NCI-H460 (cell line): ENCODE measurements at places on chromosomes 12 and 14. TPM values are rescaled to one million over a fixed set of nuclear protein-coding genes. Genes with fewer than 3 reads are reported as not detected.

GRCh38 chr12:93616584-93617101, 44.2 kb downstream of the SOCS2 start:
- no peak for DNase-seq

DNA sequence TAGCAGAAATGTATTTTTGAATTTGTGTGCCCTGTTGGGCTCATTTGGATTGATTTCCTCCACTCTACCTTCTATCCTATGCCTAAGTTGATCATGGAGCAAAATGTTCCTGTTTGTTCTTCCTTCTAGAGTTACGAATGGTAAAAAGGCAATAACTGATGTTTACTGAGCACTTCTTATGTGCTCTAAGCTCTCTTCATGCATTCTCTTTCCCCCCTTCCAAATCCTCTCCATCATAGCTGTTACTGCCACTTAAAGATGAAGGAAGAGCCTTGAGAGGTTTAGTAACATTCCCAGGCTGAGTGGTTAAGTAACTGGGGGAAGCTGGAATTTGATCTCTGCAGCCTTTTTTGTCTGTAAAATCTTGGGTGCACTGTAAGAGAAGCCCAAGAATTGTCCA, 60.1 kb downstream of the CHST11 start:
- DNase-seq = no peak

Gene SIX1
- total RNA-seq = 8.4 and 9.6 TPM in 2 replicates

Gene PRH1
- total RNA-seq = 4.0 and 5.0 TPM in 2 replicates

- no peak for DNase-seq
Measured at GRCh38 chr12:110661337-110661972, 27.5 kb downstream of the HVCN1 start.

Gene DBX2
- total RNA-seq = not detected in 2 replicates

DNA sequence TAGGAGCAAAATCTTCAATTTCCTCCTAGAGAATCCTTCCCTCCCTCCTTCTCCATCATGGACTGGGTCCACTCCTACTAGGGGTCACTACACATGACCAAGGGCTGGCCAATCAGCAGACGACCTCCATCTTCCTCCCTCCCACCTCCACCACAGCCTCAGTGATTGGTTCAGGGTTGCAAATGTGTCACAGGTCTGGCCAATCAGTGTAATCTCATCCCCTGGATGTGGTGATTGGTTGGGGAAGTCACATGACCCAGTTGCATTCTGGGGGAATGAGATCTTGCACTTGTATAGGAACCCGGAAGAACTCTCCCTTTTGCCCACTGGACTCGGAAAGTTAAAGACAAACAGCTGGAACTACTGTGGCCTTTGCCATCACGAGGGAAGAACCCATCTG, 169.2 kb downstream of the PIWIL1 start:
- no peak for DNase-seq

Gene PLCZ1
- not detected in 2 replicates for total RNA-seq

- DNase-seq = no peak
Measured at GRCh38 chr12:25323581-25323982, 72.9 kb upstream of the KRAS start.

DNA sequence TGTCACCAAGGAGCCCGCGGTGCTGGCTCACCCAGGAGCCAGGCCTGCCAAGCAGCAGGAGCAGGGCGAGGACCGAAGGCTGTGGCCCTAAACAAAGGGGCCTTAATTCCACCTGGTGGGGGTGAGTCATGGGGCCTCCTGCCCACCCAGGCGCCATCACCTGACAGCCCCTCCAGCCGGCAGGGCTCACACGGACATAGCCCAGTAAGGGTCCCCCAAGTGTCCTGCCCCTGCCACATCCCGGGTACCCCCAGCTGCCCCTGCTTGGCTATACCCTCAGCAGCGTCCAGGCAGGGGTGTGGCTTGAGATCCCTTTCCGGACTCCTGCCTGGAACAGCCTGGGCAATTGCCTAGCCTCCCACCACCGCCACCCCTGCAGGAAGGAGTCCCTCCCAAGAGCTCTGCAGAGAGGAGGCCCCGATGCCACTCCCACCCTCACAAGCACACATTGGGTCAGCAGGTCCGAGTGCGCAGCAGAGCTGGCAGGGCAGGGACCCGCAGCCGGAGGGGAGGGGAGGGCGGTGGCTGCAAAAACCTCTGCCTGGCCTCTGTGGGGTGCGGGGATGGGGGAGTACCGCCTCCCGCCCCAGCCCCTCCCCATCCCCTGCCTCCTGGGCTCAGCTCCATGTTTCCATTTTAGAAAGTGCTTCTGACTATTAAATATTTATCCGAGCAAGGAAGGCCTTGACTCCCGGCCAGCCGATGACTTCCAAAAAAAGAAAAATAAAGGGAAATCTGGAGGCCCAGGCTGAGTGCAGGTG, 4.6 kb downstream of the AHNAK2 start:
- peak; percentile 83 for DNase-seq

Gene ACAD10
- 9.8 and 19.0 TPM in 2 replicates for total RNA-seq

Gene TEX22
- 0.49 and 0.50 TPM in 2 replicates for total RNA-seq

GRCh38 chr12:3523058-3523457, 32.1 kb downstream of the PRMT8 start:
- no peak for DNase-seq

Gene ARHGEF40
- total RNA-seq = 9.3 and 10.7 TPM in 2 replicates

DNA sequence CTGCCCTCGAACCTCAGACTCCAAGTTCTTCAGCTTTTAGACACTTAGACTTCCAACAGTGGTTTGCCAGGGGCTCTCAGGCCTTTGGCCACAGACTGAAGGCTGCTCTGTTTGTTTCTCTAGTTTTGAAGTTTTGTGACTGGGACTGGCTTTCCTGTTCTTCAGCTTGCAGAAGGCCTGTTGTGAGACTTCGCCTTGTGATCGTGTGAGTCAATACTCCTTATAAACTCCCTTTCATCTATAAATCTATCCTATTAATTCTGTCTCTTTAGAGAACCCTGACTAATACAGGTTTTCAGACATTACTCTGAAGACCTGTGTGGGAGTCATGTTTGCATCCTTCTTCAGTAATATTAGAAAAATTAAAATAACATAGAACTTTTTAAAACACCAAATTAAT, 289.1 kb downstream of the RMST start:
- no peak for DNase-seq

DNA sequence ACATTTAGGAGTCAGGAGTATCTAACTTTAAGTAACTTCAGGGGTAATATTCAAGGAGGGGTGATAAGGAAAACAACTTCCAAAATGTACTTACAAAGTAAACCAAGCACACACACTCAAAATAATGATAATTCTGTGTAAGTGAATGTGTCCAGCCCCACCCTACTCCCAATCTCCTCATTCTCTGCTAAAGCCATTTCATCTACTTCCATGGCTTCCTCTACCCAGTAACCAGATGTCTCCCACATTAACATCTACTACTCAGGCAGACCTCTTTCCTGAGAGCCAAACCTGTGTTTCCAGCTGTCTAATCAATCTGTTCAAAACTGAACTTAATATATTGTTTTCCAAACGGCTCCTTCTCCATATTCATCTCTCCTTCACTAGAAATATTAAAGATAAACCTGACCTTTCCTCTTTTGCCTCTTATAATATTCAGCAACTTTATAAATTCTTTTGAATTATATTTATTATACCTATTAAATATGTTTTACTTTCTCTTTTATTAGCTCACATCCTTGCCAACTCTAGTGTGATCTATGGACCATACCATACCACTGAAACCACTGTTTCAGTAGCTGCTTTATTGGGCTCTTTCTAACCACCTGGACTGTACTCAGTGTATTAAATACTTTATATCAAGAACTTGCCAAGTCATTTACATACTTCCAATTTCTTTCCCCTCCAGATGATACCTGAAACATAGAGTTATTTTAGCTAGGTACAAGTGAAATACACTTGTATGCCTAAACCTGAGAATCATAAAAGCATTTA, 170.7 kb downstream of the PPFIA2 start:
- DNase-seq = no peak
